AG04450 (cell line): ENCODE measurements at places on chromosomes 4 and X.

DNA sequence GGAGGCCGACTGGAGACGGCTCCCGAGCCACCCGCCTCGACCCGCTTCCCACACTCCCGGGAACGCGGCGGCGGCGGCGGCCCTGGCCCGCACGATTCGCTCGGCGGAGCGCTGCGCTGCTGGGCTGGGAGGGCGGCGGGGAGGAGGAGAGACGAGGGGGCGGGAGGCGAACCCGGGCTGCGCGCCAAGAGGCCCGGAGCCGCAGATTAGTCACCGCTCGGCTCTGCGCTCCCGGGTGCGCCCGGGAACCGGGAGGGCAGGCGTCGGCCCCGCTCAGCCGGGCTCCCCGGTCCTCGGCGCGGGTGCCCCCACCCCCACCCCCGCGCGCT is 11.2 kb upstream of the BCOR start:
- DNase-seq: no peak

DNA sequence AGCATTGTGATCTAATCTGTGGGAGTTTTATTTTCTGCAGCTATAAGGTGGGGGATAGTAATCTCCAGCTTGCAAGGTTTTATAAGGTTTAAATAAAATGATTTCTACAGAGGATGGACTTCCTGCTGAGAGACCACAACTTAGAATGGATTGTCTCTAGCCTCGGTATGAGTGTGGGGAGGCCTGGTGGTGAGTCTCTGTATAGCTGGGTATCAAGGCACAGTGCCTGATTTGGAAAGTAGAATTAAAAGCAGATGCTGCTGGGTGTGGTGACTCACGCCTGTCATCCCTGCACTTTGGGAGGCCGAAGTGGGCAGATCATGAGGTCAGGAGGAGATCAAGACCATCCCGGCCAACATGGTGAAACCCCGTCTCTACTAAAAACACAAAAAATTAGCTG is 162.0 kb upstream of the GATB start:
- DNase-seq: no peak

GRCh38 chr4:158793021-158793420 is 24.2 kb downstream of the FNIP2 start:
- DNase-seq: no peak

DNA sequence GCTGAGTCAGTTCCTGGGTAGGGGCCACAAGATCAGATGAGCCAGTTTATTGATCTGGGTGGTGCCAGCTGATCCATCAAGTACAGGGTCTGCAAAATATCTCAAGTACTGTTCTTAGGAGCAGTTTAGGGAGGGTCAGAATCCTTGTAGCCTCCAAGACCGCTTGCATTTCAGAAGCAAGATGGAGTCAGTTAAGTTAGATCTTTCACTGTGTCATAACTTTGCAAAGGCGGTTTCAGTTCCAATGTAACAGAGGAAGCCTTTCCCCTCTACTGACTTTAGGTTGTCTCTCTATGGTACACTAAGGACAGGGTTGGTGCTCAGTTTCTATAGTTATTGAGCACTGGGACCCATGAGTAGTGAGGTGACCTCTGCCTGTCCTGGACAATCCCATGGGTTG is 127.3 kb upstream of the WDR1 start:
- DNase-seq: no peak

DNA sequence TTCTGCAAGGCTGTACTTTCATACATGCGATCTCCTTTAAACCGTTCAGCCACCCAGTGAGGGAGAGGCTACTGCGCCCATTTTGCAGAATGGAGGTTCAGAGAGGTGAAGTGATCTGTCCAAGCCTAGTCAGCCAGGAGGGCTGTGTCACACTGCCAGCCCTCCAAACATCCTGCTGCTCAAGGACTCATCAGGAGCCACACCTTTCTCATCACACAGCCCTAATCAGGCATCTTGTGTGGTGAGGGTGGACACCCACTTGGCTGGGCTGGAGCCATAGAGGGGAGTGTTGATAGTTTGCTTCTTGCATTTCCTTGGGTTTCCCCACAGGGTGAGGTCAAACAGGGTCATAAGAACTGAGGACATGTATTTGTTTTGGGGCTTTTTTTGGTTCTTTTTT is 5.4 kb upstream of the CXCR3 start:
- no peak for DNase-seq

- DNase-seq: no peak
These were observed 497 bp upstream of the THAP9 start for GRCh38 chr4:82900066-82900410.

GRCh38 chrX:39096599-39096998 is 295.3 kb downstream of the MID1IP1 start:
- no peak for DNase-seq

- no peak for DNase-seq
These were observed 43.9 kb upstream of the PPP2R2C start for GRCh38 chr4:6516281-6516680.

DNA sequence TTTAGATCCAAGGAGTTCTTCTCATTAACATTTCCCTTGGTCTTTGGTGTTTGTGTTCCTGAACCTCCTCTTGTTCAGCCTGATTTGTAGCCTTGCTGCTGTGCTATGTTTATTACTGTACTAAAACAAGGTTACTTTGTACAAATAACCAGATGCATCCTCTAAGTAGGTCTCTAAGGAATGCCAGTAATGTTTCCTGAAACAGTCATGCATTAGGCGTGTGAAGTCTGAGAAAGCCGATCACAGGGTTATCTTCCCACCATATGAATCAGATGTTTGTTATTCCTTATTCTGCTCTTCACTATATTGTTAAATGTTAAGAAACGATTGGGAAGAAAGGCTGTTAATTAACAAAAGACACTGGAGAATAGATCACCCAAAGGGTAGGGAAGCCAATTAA is 66.9 kb downstream of the GALNTL6 start:
- peak; percentile 1 for DNase-seq

DNA sequence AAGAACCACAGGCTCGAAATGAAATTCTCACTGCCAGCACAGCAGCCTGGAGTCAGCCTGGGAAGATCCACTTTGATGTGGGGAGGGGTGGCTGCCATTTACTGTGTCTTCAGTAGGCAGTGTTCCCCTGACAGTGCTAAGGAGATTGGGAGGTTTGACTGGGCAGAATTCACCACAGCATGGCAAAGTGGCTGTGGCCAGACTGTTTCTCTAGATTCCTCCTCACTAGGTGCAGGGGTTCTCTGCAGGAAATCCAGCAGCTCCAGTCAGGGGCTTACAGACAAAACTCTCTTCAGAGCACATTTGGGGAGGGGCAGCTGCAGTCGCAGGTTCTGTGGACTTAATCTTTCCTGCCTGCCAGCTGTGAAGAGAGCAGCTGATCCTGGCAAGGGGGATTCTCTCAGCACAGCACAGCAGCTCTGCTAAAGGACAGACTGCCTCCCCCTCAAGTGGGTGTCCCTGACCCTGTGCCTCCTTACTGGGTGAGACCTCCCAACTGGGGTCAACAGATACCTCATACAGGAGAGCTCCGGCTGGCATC is 1174.0 kb downstream of the RAPGEF2 start:
- no peak for DNase-seq

- DNase-seq: no peak
These were observed 4.2 kb downstream of the CPEB2 start for GRCh38 chr4:15006416-15007024.

GRCh38 chr4:108972613-108973283 is 209.9 kb upstream of the ETNPPL start:
- no peak for DNase-seq

- DNase-seq: no peak
These were observed 95.4 kb downstream of the SLC2A9 start for GRCh38 chr4:9925750-9926439.

GRCh38 chrX:129577473-129577872 is 37.4 kb downstream of the OCRL start:
- DNase-seq: peak; percentile 42

GRCh38 chrX:120781403-120781802 is 94.3 kb downstream of the CT47B1 start:
- no peak for DNase-seq

DNA sequence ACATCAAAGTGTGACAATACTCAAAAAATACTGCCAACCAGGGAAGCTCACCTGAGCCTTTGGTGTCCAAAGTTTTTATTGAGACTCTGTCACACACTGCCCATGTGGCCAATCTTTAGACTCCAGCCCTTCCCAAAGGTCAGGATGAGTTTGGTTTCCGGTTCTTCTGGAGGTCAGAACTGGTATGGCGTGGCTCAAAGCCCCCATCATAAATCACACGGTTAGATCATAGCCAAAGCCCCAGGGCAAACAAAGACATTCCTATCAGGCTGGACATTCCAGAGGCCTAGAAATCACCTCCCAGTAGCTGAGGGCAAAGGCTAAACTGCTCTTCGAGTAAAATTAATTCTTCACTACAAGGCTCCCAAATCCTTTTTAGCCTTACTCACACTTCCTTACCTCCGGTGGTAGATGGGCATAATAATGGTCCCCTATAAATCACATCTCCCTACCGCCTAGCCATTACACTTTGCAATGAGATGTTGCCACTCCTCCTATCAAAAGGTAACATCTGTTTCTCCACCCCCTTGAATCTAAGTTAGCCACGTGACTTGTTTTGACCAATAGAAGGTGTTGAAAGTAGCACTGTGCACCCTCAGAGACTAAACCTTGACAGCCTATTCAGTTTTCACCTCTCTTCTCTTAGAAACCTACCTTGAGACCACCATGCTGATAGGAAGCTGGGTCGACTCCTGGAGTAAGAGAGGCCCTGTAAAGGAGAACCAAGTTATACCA is 137.8 kb upstream of the DUSP21 start:
- DNase-seq: no peak

GRCh38 chrX:118862091-118862490 is 38.5 kb downstream of the ZCCHC12 start:
- DNase-seq: no peak

DNA sequence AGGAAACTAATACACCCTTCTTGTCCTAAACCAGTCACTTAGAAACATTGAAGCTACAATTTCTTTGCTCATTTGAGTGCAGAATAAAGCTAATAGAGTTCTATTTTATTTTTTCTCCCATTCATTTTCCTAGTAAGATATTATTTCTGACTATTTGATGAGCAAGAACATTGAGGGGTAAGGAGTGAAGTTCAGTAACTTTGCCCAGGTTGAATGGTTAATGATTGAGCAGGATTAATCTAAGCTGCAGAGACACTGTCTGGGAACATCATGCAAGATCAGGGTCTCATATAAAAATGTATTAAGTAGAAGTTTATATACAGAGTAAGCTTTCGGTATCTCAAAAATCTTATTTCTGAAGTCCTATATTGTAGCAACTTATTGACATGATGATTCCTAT is 102.4 kb upstream of the LIMCH1 start:
- DNase-seq: no peak

GRCh38 chr4:27027428-27027827 is 166.8 kb downstream of the STIM2 start:
- DNase-seq: no peak

GRCh38 chrX:69189576-69190371 is 24.5 kb upstream of the PJA1 start:
- DNase-seq: no peak

- no peak for DNase-seq
These were observed 22.6 kb downstream of the RNF212 start for GRCh38 chr4:1090465-1091440.

DNA sequence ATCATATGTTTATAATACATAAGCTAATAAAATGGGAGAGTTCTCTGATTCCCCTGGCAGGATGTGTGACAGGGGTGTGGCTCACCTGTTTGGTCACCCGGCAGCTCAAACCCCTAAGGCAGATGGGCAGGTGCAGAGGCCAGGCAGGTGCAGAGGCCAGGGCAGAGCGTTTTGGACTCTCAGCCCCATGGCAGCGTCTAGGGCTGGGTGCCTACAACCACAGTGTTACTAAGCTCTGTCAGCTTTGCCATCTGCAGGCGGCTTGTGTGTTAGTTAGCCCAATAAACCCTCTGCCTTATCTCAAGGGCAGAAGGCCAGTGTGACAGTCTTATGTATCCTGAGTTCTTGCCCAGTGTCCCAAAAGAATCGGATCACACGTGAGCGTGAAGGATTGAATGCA is 54.0 kb upstream of the UGT2B15 start:
- no peak for DNase-seq

DNA sequence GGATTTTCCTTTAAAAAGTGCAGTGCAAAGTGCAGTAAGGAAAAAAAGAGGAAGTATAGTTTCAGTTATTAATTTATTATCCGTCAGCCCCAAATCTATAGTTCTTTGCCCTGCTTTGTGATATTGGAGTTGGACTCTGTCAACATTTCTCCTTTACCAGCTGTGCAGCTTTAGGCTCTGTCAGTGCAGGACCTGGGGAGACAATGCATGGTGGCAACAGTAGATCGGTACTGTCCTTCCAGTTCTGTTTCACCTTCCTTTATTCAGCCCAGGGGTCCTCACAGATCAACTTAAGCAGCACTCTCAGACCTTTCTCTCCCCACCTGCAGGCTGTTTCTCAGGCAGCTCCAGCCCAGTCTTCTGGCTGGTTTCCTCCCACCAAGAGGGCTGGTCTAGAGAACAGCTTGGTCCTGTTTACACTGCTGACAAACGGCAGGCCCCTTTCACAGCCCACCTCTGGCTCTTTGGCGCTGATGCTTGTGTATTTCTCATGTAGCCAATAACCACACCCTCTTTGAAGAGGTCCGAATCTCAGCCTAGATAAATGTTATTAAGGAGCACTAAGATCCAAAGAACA is 71.6 kb downstream of the MCUB start:
- DNase-seq: no peak

DNA sequence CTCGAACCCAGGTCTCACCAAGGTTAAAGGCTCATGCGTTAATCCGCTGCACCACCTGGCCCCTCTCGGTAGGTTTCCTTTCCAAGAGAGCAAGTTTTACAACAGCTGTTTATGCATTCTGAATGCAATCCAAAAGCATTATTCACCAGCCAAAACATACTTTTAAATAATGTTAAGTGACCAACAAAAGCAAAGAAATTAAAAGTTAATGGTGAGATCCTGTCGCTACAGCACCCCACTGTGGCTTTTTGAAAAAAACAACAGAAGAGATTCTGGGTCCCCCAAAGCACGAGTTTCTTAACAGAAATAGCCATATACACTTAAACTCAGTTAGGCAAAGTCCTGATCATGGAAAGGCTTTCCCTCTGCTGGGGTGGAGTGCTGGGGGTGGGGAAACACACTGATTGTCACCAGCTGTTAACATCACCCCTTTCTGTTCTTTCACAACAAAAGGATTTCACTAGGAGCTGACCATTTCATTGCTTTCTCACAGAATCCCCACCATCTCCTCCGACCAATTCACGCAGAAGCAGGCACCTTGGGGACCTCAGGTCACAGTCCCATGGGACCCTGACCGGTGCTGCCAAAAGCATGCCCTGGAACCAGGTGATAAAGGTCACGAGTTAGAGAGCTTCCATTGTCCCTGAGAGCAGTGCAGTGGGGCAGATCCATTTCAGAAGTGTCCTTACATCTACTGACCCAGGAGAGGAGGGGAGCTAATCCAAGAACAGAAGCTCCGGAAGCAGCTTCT is 51.2 kb downstream of the ZNF827 start:
- peak; percentile 49 for DNase-seq

- DNase-seq: no peak
These were observed 53.7 kb upstream of the RBPJ start for GRCh38 chr4:26267087-26267486.

GRCh38 chr4:62087706-62088105 is 887.6 kb downstream of the ADGRL3 start:
- no peak for DNase-seq

DNA sequence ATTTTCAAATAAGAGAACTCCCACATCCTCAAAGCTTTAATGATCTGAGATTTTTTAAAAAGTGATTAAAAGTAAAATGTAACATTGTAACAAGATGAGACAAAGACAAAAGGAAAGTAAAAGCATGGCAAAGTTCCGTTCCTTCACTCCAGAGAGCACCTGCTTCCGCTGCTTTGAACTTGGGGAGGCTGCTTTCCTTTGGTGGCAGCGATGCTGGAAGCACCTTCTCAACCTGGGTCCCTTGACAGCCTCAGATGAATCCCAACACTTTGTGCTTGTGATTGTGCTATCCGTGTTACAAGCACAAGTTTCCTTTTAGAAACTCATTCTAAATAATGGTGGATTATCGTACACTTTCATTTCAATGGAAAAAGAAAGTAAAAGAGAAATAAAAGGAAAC is 59.7 kb downstream of the HADH start:
- no peak for DNase-seq
